Stimulated activated CD8-positive, alpha-beta memory T cell treated with anti-CD3 and anti-CD28 coated beads, Interleukin-15, amount 100 ng/mL, for 1 hour (primary cell): ENCODE measurements at places on chromosomes 11 and 22.

DNA sequence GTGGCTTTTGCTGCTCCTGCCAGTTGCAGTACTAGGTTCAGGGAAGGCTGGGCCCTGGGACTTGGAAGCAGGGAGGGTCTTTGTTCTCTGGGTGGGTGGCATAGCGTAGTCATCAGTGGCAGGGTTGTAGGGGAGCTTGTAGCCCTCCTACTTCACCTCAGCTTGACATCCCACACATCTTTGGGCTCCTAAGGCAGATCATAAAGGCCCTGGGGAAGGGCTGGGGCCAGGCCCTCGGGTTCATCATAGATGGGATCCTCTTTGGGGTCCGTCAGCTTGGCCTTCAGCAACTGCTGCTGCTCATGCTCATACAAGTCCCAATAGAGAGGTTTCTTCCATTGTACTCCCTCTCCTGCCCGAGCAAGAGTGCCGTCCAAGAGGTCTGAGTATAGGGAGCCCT lies 6.0 kb upstream of the PHOX2A start:
- DNase-seq = no peak

DNA sequence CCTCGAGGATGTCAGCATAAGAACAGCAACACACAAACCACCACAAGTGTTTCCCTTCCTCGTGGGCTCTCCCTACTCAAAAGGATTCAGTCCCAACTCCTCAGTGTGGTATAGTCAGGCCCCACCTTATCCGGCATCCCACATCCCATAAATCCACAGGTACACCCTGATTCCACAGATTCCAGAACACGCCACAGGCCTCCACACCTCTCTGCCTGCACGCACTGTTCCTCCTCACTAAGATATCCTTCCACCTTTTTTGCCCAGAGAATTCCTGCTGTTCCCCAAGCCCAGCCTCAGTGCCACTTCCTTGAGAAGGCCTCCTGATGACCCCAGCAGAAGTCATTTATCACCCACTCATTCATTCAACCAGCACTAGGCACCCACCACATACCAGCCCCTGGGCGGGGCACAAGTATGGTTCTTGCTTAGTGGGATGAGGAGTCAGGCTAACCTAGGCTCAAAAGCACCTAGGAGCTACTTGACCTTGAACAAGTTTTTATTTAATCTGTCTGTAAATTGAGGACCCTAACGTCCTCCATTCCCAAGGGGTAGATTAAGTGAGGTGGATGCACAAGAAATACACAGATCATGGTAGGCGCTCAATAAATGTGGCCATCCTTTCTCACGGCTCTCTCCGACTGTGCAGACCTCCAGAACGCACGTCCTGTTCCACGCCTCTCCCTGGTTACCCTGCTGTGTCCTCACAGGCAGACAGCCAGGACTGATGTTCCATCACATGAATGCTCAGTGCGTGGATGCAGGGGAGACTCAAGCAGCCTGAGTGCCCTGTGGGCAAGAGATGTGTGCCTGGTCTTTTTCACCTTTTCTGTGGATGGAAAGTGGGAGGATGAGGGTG lies 2.1 kb upstream of the KCNJ4 start:
- DNase-seq = no peak

DNA sequence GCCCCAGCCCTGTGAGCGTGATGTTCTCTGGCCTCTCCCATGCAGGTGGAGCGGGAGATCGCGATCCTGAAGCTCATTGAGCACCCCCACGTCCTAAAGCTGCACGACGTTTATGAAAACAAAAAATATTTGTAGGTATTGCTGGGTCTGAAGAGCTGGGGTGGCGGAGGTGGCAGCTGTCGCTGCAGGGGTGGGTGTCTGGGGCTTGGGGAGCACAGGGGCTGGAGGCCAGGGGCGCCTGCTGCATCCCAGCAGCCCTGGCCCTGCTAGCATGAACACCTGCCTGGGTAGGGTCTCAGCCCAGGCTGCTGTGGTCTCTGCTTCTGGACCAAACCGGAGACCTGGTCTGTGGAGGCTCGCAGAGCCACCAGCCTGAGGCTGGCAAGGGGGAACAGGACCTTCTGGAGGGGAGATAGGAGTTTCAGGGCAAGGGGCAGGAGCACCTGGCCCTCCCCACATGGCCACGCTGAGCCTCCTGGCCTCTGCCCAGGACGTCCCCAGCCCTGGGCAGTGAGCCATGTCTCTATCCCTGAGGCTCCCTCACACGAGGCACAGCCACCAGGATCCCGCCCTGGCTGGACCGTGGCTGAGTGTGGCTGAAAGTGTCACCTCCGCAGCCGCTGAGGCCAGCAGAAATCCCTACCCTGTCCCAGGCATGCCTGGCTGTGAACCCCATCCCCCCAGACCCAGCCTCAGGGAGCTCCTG lies 48.2 kb downstream of the MOB2 start:
- DNase-seq = no peak

DNA sequence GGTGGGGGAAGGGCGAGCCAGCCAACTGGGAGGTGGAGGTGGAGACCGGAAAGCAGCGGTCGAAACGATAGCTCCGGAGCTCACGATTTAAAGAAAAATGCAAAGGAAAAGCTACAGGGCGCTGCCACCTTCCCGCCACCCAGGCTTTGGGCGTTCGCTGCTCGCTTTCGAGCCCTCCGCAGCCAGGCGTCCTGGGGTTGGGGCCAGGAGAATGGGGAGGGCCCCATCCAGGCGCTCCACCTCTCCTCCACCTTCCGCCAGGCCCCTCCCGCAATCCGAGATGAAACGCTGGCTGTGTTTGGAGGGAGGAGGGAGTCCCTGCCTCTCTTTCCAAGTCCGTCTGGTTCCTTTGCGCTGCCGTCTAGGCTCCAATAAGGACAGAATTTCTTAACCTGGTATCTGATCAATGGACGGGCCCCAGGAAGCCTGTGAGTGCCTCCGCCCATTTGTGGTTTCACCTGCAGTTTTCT lies 483 bp upstream of the ABTB2 start:
- peak; percentile 14 for DNase-seq

DNA sequence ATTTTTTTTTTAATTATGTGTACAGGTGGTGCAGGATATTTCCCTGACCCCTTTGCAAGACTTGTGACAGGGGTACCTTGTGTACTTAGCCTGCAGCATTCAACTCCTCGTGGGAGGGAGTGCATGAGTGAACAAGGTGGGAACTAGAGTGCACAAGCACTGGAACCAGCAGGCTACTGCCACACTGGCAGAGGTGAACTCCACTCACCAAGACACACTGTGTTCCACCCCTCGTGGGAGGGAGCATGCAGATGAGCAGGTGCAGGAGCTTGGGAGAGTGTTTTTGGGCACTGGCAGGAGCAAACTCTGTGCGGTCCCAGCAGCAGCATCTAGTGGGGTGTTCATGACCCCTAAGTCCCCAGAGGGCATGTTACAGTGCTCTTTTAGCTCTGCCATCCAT lies 282.7 kb upstream of the PLET1 start:
- no peak for DNase-seq
